ENCODE measurements at places on chromosomes 4 and X.

DNA sequence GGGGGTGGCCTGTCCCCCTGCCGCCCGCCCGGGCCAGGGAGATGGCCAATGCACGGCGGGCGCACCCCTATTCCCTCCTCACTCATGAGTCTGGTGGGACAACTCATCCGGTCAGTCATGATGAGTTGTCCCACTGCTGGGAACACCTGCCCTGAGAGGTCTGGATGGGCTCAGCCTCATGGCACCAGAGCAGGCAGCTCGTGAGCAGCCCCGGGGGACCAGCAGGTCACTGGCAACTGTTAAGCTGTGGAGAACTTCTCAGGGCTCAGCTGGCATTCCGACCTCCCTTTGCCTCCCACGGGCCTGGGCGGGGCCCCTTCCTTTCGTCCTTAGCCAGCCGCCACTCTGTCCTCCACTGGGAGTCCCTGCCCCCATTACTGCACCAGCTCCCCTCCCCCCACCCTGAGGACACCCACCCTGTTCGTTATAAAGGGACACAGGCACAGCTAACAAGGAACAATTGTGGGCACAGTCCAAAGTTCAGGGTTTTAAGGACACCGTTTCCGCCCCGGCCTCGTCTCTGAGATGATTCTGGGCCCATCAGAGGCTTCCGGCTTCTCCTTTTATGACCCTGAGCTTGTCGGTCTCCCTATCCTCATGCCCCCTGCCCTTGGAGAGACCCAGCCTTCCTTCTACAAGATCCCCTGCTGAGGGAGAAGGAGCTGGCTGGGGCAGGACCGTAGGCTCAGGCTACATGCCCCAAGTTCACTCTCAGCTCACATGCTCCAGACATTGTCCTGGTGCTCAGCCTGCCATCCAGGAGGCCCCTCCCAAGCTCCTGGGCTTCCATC, 14.6 kb upstream of the KIAA0232 start:
- DNase-seq, result no peak

- DNase-seq, result no peak
These were observed 163.3 kb downstream of the ATRX start for GRCh38 chrX:77622672-77623071.

- peak; percentile 31 for DNase-seq
These were observed 95.5 kb downstream of the SMIM20 start for GRCh38 chr4:26009502-26009901.

- DNase-seq, result no peak
These were observed 10.6 kb upstream of the PRDX4 start for GRCh38 chrX:23656684-23657083.

GRCh38 chrX:125436855-125437254, 117.2 kb downstream of the TEX13C start:
- peak; percentile 46 for DNase-seq

GRCh38 chr4:56668267-56668666, 12.8 kb downstream of the HOPX start:
- no peak for DNase-seq
